Kidney capillary endothelial cell (primary cell): ENCODE measurements at places on chromosomes 7 and 10.

DNA sequence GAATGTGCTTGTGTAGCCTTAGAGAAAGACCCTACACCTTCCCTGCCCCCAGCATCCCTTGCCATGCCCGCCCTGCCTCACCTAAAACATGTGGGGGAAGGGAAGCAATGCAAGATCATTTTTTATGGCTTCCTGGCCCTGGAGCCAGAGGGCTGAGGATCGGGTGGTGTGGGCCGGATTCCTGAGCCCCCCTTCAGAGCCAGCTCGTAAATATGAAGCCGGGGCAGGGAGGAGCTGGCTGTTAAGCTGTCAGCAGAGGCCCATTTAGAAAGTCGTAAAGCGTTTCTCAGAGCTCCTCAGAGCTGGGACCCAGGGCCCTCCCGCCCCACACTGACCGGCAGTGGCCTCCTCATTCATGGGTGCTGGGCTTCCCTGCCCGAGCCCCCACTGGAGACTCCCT, 23.9 kb downstream of the UNC5B start:
- DNase-seq: no peak

- no peak for DNase-seq
Observed at GRCh38 chr10:121808835-121809234, 119.0 kb downstream of the ATE1 start.

GRCh38 chr10:15167411-15168290, 842 bp downstream of the NMT2 start:
- peak; percentile 61 for DNase-seq

GRCh38 chr7:138875794-138876193, 77.8 kb upstream of the ATP6V0A4 start:
- DNase-seq: no peak

GRCh38 chr10:116947841-116948529, 57.0 kb downstream of the SHTN1 start:
- DNase-seq: peak; percentile 81

DNA sequence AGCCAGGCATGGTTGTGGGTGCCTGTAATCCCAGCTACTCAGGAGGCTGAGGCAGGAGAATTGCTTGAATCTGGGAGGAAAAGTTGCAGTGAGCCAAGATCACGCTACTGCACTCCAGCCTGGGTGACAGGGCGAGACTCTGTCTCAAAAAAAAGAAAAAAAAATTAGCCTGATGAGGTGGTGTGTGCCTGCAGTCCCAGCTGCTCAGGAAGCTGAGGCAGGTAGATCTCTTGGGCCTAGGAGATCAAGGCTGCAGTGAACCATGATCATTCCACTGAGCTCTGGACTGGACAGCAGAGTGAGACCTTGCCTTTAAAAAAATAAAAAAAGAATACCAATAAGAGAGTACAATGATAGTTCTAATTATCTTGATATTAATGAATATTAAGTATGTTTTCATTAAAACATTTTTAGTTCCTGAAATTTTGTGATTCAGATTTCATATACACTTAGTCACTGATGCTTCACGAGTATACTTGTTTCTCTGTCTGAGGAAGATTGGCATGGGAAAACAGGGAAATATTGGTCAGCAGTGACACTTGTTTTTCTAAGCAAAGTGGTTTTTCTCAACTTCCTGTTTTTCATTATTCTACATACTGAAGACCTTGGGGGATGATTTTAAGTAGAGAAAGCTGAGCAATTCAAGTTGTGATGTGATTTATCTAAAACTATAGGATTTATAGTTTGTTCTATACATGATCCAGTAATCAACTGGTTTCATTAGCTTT, 76.8 kb downstream of the ADK start:
- peak; percentile 86 for DNase-seq

DNA sequence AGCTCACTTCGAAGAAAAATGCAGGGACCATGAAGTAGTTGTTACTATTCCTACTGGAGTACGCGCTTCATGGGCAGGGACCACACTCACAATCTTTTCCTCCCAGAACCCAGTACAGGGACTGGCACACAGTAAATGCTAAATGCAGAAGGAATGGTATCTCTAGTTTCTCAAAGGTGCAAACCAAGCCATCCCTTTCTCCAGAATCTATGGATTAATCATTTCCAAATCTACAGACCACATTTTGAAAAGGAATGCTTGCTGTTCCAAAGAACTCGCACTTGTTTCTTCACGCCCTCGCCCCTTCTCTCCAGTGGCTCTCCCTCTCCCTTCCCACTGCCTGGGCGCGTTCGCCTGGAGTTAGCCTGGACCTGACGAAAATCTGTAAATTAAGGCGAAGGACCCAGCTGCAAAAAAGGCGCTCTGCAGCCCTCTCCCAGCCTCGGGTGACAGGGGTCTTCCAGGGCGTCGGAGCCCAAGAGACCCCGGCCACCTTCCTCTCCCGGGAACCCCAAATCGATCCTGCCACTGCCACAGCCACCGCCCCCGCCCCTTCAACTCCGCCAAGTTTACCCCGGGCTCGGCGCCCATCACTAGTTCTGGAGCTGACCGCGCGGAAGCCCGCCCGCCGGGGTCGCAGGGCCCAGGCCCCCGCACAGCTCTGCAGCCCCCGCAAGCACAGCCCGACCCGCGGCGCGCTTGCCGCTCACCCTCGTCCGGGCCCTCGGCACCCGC, 527 bp downstream of the PDIA4 start:
- DNase-seq: peak; percentile 11

DNA sequence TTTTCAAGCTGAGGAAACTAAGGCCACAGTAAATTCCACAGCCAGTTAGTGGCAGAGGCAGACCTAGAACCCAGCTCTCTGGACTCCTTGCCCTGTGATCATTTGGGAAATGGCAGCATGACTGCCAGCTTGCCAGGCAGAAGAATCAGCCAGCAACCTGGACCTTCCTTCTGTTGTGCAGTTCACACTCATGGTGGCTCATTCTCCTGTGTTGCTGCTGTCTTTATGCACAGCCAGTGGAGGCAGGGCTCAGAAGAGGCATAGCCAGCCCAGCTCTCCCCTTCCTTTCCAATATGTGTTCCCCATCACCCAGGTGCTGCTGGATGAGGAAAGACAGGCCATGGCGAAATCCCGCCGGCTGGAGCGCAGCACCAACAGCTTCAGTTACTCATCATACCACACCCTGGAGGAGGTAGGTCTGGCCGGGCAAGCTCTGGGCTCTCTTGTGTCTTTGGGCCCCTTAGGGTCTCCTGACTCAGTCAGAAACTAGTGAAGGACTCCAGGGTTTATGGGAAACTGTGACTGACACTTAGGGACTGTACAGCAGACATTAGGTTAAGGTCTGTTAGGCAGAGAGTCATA, 14.8 kb downstream of the CPA5 start:
- DNase-seq: no peak

- no peak for DNase-seq
Observed at GRCh38 chr7:44787041-44787440, 9.4 kb upstream of the PPIA start.

- DNase-seq: peak; percentile 42
Observed at GRCh38 chr7:79176859-79177477, 276.5 kb downstream of the MAGI2 start.

DNA sequence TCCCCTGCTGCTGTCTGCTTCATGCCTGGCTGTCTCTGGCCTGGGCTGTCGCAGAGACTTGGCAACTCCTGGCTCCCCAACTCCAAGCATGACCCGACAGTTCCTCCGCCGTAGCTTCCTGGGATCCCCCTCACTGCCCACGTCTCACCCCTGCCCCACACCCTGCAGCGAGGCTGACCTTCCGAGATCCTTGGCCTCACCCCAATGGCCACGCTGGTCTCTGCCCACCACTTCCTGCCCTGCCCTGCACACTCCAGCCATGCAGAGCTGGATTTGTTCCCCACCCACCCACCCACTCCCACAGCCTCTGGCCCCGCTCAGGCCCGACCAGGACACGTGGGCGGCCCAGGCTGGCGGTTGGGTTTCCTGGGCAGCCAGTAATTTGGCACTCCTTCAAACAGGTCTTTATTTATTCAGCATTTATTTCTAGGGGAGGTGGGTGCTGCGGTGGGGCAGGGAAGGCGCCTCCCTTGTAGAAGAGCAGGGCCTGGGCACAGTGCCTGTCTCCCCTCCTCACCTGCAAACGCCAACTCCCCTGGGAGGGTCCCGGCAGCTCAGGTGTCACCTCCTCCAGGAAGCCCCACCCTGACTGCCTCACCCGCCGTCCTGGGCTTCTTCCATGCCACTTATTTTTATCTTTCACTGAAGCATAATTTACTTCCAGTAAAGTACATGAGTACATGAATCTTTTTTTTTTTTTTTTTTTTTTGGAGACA, 25.5 kb downstream of the GTF2IRD1 start:
- no peak for DNase-seq

DNA sequence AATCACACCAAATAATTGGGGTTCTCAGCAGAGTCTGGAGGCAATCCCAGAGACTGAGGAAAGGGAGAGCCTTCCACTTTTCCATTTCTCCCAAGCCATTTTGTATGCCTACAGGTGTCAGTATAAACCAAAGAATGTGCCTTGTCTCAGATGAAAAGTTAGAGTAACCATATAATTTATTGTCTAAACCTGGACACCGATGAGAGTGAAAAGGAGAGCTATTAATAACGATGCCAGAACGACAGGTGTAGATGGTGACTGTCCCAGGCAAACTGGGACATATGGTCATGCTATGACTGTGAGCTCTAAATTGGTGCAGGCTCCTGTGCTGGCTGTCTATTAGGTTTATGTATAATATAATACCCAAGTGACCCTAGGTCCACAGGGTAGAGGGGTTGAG, 219.6 kb downstream of the ARHGAP12 start:
- DNase-seq: no peak

DNA sequence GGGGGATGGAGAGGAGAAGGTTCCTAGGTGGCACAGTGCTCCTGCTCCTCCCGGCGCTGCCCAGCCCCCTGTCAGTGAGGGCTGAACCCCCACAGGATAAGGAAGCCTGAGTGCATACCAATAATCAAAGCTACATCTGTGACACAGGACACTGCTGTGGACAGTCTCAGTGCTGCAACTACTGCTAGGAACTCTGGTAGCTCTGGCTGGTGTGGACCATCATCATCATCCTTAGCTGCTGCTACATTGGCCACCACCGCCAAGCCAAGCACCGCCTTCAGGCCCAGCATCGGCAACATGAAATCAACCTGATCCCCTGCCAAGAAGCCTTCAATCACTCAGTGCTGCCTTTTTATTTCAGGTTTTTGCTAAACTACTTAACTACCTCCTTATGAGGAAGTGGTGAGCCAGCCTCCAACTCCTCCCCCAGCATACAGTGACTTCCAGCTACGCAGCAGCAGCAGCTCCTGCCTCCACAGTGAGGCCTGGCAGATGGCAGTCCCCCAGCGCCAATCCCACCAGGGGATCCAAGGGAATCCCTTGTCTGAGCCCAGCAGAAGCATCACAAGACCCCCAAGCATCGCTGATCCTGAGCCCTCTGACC, 32.1 kb upstream of the SLC26A4 start:
- DNase-seq: no peak

DNA sequence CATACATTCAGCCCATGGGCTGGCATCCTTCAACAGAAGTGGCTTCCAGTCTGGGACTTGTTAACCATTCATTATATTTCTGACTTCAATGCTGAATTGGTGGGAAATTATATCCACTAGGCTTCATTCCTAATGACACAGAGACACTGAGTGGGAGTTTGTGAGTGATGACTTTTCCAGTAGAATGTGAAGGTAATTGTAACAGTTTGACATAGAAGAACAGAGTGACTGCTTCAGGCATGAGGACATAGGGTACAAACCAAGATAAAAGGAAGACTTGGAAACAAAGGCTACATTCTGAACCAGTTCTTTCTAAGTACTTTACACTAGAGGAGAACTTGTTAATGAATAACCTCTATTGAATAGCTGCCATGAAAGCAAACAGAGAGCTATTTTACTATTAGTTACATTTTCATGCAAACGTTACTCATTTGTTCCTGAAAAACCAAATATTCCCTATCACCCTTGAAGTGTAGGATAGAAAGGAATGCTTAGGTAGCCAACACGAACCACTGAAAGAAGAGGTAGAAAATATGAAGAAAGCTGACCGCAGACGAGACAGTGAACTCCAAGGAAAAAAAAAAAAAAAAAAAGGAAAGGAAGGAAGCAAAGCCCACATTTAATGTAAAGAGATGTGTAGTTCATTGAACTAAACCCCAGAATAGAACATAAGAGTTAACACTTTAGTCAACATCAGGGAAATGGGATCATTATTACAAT, 237.0 kb upstream of the SEMA3C start:
- no peak for DNase-seq

DNA sequence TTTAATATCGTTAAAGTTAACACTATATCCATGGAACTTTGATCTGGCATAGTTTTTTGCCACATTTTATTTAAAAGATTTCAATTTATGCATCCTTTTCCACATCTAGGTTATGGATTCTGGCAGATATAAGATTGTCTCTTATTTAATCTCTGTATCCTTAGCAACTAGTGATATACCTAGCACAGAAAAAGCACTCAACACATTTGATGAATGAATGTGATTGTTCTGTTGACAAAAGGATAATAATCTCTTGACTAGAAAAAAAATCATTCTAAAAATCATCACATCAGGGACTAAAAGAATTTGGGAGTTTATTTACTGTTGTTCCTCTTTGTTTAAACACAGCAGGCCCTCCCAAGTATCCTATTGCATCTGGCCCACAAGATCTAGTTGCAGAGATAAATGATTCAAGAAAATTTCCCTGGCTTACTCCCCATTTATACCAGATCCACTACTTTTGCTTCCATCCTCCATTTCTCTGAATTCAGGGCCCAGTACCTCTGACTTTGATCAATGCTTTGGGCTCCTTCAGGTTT, 84.0 kb upstream of the C1GALT1 start:
- DNase-seq: no peak

DNA sequence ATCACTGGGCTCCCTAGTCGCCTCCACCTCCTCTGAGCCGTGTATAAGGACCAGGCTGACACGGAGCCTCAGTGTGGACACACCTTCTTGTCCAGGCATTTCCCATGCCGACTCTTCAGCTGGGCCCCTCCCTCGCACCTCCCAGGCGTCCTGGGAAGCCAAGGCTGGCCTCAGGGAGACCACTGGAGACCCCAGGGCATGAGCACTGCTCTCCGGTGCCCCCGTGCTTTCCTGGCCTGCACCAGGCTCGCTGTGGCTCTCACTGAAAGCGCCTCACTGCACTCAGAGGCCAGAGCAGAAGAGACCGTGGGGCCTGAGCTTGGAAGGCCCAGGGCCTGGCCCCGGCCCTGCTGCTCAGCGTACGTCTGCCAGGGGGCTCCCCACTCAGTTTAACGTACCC, 31.4 kb downstream of the LRRC27 start:
- DNase-seq: no peak

GRCh38 chr10:122018951-122019413, 30.0 kb downstream of the TACC2 start:
- no peak for DNase-seq
